ENCODE measurements at places on chromosomes 7 and 10. TPM values are rescaled to one million over a fixed set of nuclear protein-coding genes. Genes with fewer than 3 reads are reported as not detected.

- DNase-seq = no peak
- no peaks in the 10 kb centered on the region for H3K36me3 ChIP-seq
- H3K4me3 ChIP-seq = no peak overlapping the region
These were observed 36.2 kb downstream of the PDLIM1 start for GRCh38 chr10:95254629-95255028.

- peaks cover 45% of the 10 kb centered on the region for H3K4me1 ChIP-seq
- peak overlapping the region; percentile 65 for H3K4me3 ChIP-seq
- H3K36me3 ChIP-seq = peaks cover 18% of the 10 kb centered on the region
- H3K27ac ChIP-seq = peak overlapping the region; percentile 97
- H3K27me3 ChIP-seq = no peaks in the 10 kb centered on the region
- peak; percentile 65 for DNase-seq
These were observed 64.4 kb upstream of the AHR start for GRCh38 chr7:17234030-17234397.

DNA sequence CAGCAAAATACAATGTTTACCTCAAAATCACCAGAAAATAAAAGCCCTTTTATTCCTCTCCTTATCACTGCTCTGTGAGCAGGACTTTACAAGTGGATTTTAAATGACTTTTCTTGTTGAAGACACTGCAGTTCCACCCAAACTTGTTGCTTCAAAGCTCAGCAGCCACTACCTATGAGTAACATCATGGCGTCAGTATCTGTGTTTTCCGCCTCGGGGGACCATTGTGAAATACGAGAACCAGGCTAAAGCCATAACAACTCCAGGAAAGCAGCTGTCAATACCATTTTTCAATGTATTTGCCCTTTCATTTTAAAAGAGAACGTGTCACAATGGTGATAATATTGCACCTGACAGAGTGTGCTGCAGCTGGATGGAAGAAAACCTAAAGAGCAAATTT, 284.0 kb upstream of the RNF32 start:
- no peaks in the 10 kb centered on the region for H3K36me3 ChIP-seq
- no peaks in the 10 kb centered on the region for H3K27me3 ChIP-seq
- no peak for DNase-seq
- no peak overlapping the region for H3K4me3 ChIP-seq

DNA sequence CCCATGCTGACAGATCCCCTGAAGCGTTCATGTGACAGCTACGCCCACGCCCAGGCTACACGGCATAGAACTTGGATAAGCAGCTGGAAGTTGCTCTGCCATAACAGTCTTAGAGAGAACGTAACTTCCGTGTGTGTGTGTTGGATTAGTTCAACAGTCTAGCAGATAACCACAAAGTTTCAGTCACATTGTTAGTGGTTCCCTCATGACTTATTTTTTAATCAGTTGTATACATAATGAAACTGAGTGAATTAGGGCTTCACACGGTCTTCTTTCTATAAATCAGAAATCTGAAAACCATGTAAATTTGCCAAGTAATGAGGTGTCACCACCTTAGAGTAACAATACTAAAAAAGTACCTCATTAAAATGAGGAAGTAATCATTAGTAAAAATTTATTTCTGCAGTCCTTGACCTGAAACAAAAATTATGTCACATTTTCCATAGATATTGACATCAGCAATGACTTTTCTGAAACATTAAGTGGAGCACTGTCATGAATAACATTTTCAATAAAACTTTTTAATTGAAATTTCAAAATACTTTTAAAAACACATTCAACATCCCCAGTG, 21.7 kb upstream of the MACC1 start:
- DNase-seq = peak; percentile 33
- H3K27me3 ChIP-seq = peaks cover 10% of the 10 kb centered on the region
- no peaks in the 10 kb centered on the region for H3K36me3 ChIP-seq
- H3K4me1 ChIP-seq = peaks cover 16% of the 10 kb centered on the region

- no peaks in the 10 kb centered on the region for H3K36me3 ChIP-seq
- DNase-seq = no peak
- H3K4me3 ChIP-seq = no peak overlapping the region
- no peak overlapping the region for H3K27ac ChIP-seq
These were observed 1.8 kb upstream of the OPN4 start for GRCh38 chr10:86652361-86653202.

DNA sequence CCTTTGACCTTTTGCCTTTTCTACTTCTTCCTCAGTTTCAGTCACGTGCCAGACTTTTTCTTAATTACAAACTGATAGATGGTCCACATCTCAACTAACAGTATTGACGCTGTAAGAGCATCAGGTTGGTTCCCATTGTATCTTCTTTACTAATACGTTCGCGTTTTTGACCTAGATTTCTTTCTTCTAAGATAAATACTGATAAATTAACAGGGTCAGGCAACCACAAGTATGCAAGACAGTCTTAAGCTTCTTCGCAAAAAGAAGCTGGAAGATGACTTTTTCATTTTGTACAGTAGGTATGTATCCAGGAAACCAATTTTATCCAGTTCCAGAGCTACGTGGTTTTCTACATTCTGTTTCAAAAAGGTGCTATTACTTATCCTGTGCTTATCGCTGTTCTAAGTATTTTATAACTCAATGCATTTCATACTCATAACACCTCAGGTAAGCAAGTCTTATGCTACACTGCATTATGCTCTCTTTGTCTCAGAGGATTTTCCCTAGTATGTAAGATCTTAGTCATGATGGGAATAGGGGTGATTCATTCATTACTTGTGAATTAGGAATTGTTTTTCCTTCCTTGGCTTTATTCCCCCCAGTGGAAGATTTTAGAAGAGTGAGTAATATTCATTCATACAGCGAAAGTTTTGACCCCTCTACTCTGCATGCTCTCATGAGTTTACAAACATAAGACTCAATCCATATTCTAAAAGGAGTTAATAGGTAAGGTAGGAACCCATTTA, 955 bp downstream of the DUS4L start:
- H3K4me1 ChIP-seq = peaks cover 52% of the 10 kb centered on the region
- DNase-seq = no peak
- H3K27me3 ChIP-seq = no peaks in the 10 kb centered on the region
- peak overlapping the region; percentile 84 for H3K4me3 ChIP-seq
- peak overlapping the region; percentile 97 for H3K27ac ChIP-seq

GRCh38 chr10:43006490-43006889, 70.4 kb upstream of the RET start:
- H3K4me1 ChIP-seq = no peaks in the 10 kb centered on the region
- H3K27ac ChIP-seq = no peak overlapping the region
- H3K4me3 ChIP-seq = no peak overlapping the region
- DNase-seq = no peak
- H3K27me3 ChIP-seq = no peaks in the 10 kb centered on the region

DNA sequence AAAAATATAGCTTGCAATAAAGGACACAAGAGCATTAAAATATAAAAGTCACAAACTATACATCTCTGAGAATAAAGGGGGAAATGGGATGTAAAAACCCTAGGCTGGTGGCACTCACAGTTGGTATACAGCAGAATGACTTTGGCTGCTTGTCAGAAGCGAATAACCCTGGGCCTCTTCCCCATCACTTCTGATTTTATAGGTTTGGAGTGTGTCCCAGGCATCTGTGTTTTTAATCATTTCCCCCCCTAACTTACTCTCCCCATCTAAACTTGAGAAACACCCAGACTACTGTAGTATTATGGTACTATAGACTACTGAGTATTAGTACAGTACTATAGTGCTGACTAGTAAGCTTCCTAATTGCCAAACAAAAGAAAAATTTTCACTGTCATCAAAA, 1.8 kb upstream of the RPA3 start:
- H3K27ac ChIP-seq = no peak overlapping the region
- H3K36me3 ChIP-seq = peaks cover 10% of the 10 kb centered on the region
- no peaks in the 10 kb centered on the region for H3K27me3 ChIP-seq

DNA sequence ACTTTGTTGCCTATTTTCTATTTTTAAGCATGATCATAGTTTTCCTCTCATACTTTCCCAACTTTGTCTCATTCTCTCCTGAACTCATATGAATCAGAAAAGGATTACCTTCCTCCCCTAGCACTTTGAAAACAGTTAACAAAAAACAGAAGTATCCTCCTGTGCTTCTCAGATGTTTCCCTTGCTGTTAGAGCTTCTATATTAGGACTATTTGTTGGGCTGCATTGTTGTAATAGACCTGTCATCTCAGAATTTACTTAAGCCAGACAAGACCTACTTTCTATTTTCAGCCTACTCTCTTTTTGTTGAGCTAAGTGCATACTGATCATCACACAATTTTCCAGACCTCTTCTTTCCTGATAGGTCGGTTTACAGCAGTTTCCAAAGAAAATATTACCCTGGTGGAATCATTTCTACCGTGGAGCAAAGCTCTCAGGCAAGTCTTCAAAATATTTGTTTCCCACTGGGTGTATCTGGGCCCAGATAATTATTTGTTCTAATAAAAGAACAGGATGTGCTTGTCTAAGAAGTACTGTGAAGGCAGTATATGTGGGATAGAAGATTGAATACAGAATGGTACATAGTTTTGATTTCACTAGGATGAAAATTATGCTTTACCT, 411.9 kb upstream of the KLF6 start:
- DNase-seq = no peak
- no peak overlapping the region for H3K27ac ChIP-seq
- H3K27me3 ChIP-seq = peaks cover 4% of the 10 kb centered on the region
- H3K4me3 ChIP-seq = no peak overlapping the region
- no peaks in the 10 kb centered on the region for H3K36me3 ChIP-seq

DNA sequence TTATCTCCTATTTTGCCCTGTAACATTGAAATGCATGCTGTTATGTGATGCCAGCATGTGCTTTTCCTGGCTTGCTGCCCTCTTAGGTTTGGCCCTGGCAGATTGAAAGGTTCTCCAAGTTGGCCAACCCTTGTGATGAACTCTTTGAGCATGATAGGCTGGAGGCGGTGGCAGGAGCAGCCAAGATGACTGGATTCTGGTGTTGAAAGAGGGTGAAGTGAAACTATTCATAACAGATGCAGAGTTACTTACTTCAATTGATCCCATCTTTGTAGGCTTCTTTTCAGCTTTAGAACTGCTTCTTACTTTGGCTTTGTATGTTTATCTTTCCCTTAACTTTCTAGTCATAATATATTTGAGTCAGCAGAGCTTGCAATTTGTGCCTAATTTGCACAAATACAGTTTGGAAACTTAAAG, 57.6 kb downstream of the BICC1 start:
- DNase-seq = no peak
- no peak overlapping the region for H3K4me3 ChIP-seq
- H3K36me3 ChIP-seq = no peaks in the 10 kb centered on the region
- no peaks in the 10 kb centered on the region for H3K27me3 ChIP-seq
- H3K4me1 ChIP-seq = no peaks in the 10 kb centered on the region

GRCh38 chr7:1238450-1238882, 5.8 kb downstream of the UNCX start:
- no peak for DNase-seq
- no peak overlapping the region for H3K27ac ChIP-seq
- no peak overlapping the region for H3K4me3 ChIP-seq
- no peaks in the 10 kb centered on the region for H3K36me3 ChIP-seq
- peaks cover 11% of the 10 kb centered on the region for H3K4me1 ChIP-seq

The NKX2-3 gene
- not detected for total RNA-seq

The LRRC61 gene
- 21.9 TPM for total RNA-seq

Measured in activated CD8-positive, alpha-beta T cell treated with anti-CD3 and anti-CD28 coated beads for 36 hours (primary cell).